ENCODE measurements at places on chromosomes 3 and 15. TPM values are rescaled to one million over a fixed set of nuclear protein-coding genes. Genes with fewer than 3 reads are reported as not detected.

DNA sequence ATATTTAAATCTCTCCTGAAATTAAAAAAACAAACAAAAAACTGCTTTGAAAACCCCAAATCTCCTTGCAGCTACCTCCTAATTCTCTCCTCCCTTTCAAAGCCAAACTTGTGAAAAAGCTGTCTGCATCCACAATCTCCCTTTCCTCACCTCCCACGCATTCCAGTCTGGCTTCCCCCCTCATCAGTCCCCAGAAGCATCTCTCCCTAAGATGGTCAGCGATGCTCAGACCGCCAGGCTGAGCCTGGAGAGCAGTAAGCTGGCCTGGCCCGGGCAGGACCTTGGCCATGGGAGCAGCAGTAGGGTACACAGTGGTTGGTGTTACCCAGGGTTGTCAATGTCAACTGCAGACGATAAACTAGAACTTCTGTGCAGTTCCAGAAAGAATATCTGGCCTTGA, 32.9 kb upstream of the BLM start:
- DNase-seq, result no peak

GRCh38 chr15:36707884-36708435, 128.5 kb downstream of the CDIN1 start:
- no peak for DNase-seq

Gene ESYT3
- 16.8 TPM for total RNA-seq

GRCh38 chr3:105611304-105612192, 244.8 kb downstream of the ALCAM start:
- DNase-seq, result no peak

DNA sequence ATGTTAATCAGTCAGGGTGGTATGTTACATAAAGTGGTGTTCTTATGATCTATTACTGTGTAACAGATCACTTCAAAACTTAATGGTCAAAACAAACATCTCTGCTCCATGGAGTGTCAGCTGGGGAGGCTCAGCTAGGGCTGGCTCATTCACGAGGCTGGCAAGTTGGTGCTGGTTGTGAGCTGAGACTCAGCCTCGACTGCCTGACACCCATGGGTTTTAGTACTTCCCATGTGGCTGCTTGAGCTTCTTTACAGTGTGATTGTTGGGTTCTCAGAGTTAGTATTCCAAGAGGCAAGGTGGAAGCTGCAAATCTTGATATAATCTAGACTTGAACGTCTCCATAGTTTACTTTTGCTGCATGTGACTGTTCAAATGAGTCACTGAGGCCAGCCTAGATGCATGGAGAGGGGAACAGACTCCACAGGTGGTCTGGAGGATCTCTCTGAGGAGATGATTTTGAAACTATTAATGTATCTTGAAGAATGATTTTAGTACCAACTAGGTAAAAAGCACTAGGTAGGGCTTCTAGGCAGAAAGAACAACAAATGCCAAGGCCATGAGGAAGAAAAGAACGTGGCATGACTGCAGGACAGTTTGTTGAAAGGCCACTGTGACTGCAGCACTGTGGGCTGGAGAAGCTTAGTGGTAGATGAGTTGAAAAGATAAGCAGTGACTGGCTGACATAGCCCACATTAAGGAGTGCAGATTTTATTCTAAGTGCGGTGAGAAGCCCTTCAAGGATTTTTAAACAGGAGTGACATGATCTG, 281.1 kb upstream of the PROK2 start:
- no peak for DNase-seq

Gene ZBBX
- not detected for total RNA-seq

GRCh38 chr3:71579935-71580406, 3.6 kb downstream of the FOXP1 start:
- no peak for DNase-seq

GRCh38 chr3:38284756-38285150, 2.7 kb downstream of the SLC22A14 start:
- no peak for DNase-seq

GRCh38 chr15:40366457-40367370, 8.7 kb downstream of the DISP2 start:
- peak; percentile 89 for DNase-seq

- no peak for DNase-seq
Observed at GRCh38 chr3:160368804-160369203, 30.2 kb downstream of the IFT80 start.

Gene SKOR1
- not detected for total RNA-seq

DNA sequence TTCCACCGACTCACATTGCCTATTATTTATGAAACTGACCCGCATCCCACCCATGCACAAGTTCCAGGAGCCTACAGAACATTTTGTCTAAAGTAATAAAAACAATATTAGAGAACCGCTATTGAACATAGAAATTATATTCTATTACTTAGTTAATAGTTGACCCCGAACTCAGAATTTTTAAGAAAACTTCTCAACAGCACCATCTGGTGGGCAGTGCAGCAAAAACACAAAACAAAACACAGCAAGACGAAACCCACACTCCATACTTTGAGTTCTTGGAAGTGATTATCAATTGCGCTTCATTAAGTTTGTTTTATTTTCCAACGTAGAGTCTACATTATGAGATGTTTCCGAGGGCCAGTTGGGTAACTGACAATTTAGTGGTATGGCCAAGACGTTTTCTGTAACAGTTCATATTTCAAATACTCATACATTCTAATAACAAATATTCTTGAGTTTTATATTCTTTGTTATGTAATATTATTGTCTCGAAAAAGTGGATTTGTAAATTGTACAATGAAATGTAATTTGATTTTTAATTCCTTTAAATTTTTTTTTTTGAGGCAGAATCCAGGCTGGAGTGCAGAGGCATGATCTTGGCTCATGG, 24.0 kb upstream of the C3orf70 start:
- DNase-seq, result no peak

DNA sequence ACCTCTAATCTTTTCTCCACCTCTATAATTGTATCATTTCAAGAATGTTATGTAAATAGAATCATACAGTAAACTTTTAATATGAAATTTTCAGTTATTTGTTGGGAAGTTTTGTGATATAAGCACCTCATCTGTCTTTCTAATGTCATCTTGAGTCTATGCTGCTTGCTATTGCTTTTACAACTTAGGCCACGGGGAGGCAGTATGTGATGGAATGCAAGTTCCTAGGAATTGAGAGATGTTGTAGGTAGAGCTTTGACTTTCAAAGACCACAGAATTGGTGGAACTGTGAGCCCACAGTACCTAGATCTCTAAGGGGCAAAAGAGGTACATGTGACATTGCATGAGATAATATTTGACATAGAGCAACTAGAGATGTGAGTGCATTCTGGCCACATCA, 328.3 kb downstream of the MFSD1 start:
- no peak for DNase-seq

Gene CATSPER2
- total RNA-seq, result 6.9 TPM
